Fibroblast of the aortic adventitia (primary cell): ENCODE measurements at places on chromosomes 3 and 15. TPM values are rescaled to one million over a fixed set of nuclear protein-coding genes. Genes with fewer than 3 reads are reported as not detected.

C3orf20 gene
- total RNA-seq = not detected in 2 replicates

NDN gene
- total RNA-seq = 28.4 and 89.0 TPM in 2 replicates

FRMD5 gene
- total RNA-seq = 9.9 and 16.3 TPM in 2 replicates

ZMYND10 gene
- 0.81 and 0.82 TPM in 2 replicates for total RNA-seq

SKOR1 gene
- 0.08 and 0.09 TPM in 2 replicates for total RNA-seq

GOLGA6D gene
- not detected in 2 replicates for total RNA-seq

IP6K2 gene
- total RNA-seq = 35.7 and 44.3 TPM in 2 replicates

SLC6A20 gene
- total RNA-seq = not detected in 2 replicates

EPHA3 gene
- 0.98 and 6.1 TPM in 2 replicates for total RNA-seq

SMCO1 gene
- total RNA-seq = not detected in 2 replicates

CFAP92 gene
- 0.49 TPM in 1 of 2 replicates, not detected in the other for total RNA-seq
